ENCODE measurements at places on chromosomes 3 and 15.

GRCh38 chr3:151979906-151980305 lies 106.5 kb downstream of the SUCNR1 start:
- no peak overlapping the region for H3K27ac ChIP-seq
- peaks cover 5% of the 10 kb centered on the region for H3K4me1 ChIP-seq
- H3K27me3 ChIP-seq: no peaks in the 10 kb centered on the region

GRCh38 chr3:54773271-54773670 lies 154.6 kb downstream of the LRTM1 start:
- no peak overlapping the region for H3K27ac ChIP-seq
- no peaks in the 10 kb centered on the region for H3K27me3 ChIP-seq
- no peak overlapping the region for H3K4me3 ChIP-seq
- no peaks in the 10 kb centered on the region for H3K36me3 ChIP-seq

GRCh38 chr15:77966540-77967234 lies 110.8 kb downstream of the TBC1D2B start:
- peaks cover 2% of the 10 kb centered on the region for H3K36me3 ChIP-seq
- H3K27ac ChIP-seq: no peak overlapping the region
- no peaks in the 10 kb centered on the region for H3K4me1 ChIP-seq
- DNase-seq: peak; percentile 63
- H3K27me3 ChIP-seq: no peaks in the 10 kb centered on the region
- H3K4me3 ChIP-seq: no peak overlapping the region

GRCh38 chr3:126342991-126343648 lies 14.1 kb downstream of the KLF15 start:
- no peaks in the 10 kb centered on the region for H3K4me1 ChIP-seq
- no peak overlapping the region for H3K27ac ChIP-seq
- no peak for DNase-seq

GRCh38 chr3:151203051-151203420 lies at the start of gene GPR171:
GPR171 (minus strand) TSS chr3:151203216; CDS start chr3:151199386, 3,830 bp downstream.
- H3K27me3 ChIP-seq: peaks cover 2% of the 10 kb centered on the region
- peaks cover 49% of the 10 kb centered on the region for H3K36me3 ChIP-seq
- peak within 1 kb of the TSS; percentile 89 for H3K4me3 ChIP-seq
- H3K4me1 ChIP-seq: peaks cover 85% of the 10 kb centered on the region
- H3K27ac ChIP-seq: peak within 1 kb of the TSS; percentile 99
- DNase-seq: peak; percentile 68

GRCh38 chr15:97759363-97759762 lies 201.1 kb upstream of the ARRDC4 start:
- DNase-seq: no peak
- no peak overlapping the region for H3K27ac ChIP-seq
- H3K27me3 ChIP-seq: peaks cover 12% of the 10 kb centered on the region
- H3K4me1 ChIP-seq: no peaks in the 10 kb centered on the region
- H3K36me3 ChIP-seq: no peaks in the 10 kb centered on the region
- no peak overlapping the region for H3K4me3 ChIP-seq

DNA sequence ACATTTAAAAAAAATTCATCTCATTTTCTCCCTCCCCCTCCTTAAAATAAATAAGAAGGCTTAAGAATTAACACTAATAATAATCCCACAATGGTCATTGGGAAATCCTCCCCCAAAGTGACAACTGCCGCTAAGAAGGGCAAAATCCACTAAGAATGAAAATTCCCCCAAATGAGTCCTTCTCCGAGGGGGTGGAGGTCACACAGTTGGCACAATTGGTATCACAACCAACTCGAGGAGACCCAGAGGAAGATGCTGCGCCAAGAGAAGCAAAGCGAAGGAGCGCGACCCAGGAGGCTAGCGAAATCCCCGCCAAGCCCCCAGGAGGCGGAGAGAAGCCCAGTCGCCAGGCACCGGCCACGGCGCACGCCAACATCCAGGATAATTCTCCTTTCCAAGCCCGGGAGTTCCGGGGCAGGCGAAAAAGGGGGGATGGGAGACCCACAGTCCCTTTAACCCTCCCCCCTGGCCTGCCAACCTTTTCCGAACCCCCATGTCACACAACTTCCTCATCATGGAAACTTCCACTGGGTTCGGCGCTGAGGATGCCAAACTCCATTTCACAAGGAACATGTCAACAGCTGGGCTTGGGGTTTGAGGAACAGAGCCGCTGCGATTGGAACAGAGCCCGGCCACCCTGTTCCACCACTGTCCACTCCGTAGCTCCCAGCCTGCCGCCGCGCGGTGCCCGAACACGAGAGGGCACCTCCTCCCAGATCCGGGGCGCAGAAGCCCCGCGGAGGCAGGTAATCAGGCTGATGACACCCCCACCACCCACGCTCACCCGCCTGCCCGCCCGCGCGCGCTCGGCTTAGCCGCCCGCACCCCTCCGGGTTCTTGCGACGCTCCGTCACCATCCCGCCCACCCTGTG lies 668 bp downstream of the THRB start:
- peak overlapping the region; percentile 43 for H3K4me3 ChIP-seq
- H3K36me3 ChIP-seq: no peaks in the 10 kb centered on the region
- H3K27me3 ChIP-seq: peaks cover 46% of the 10 kb centered on the region
- no peak for DNase-seq

DNA sequence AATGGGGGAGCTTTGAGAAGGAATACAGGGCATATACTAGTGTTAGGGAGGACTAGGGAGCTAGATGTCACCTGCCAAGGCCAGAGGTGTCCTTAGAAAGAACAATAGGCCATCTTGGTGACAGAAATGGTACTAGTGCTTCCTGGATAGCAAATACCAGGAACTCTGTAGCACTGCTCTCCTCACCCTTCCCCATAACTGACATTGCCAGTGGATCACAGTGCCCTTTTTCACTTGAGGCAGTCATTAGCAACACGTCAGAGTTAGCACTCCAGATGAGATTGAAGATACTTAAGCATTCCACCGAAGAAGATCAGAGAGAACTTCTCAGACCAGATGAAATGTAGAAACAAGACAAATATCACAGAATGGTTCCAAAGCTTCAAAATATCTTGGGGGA lies 103.1 kb upstream of the PDZRN3 start:
- no peaks in the 10 kb centered on the region for H3K36me3 ChIP-seq
- H3K27me3 ChIP-seq: no peaks in the 10 kb centered on the region

GRCh38 chr15:28123408-28124023 lies 24.4 kb upstream of the OCA2 start:
- no peak overlapping the region for H3K27ac ChIP-seq
- DNase-seq: peak; percentile 57
- H3K4me3 ChIP-seq: no peak overlapping the region
- H3K4me1 ChIP-seq: no peaks in the 10 kb centered on the region
- H3K27me3 ChIP-seq: no peaks in the 10 kb centered on the region
- peaks cover 16% of the 10 kb centered on the region for H3K36me3 ChIP-seq

- no peaks in the 10 kb centered on the region for H3K36me3 ChIP-seq
- peaks cover 10% of the 10 kb centered on the region for H3K4me1 ChIP-seq
- no peak for DNase-seq
- H3K27me3 ChIP-seq: no peaks in the 10 kb centered on the region
- no peak overlapping the region for H3K4me3 ChIP-seq
- H3K27ac ChIP-seq: no peak overlapping the region
These were observed 52.9 kb downstream of the TLNRD1 start for GRCh38 chr15:81053621-81054020.

- no peak for DNase-seq
- peaks cover 1% of the 10 kb centered on the region for H3K36me3 ChIP-seq
- H3K27me3 ChIP-seq: peaks cover 2% of the 10 kb centered on the region
- peaks cover 7% of the 10 kb centered on the region for H3K4me1 ChIP-seq
- no peak overlapping the region for H3K27ac ChIP-seq
These were observed 835.4 kb upstream of the NR2F2 start for GRCh38 chr15:95494971-95495541.

DNA sequence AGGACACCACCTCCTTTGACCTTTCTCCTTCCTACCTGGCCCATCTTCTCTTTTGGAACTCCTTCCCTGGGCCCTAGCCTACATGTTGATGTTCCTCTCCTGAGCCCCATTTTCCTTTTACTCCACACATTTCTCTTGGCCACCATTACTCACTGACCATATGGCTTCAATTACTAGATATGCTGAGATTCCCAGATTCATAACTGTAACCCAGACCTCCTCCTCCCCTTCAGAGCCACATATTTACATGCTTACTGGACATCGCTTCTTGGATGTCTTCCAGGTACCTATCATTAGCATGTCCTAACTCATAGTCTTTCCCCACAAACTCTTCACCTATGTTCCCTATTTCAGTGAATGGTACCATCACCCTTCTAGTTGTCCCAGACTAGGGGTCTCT lies 24.4 kb upstream of the TRIM59 start:
- H3K4me1 ChIP-seq: no peaks in the 10 kb centered on the region
- no peak overlapping the region for H3K4me3 ChIP-seq
- H3K27me3 ChIP-seq: peaks cover 11% of the 10 kb centered on the region
- no peak for DNase-seq

GRCh38 chr15:46471096-46471495 lies 836.3 kb downstream of the SQOR start:
- DNase-seq: no peak
- no peak overlapping the region for H3K27ac ChIP-seq
- H3K36me3 ChIP-seq: no peaks in the 10 kb centered on the region
- H3K27me3 ChIP-seq: no peaks in the 10 kb centered on the region
- no peak overlapping the region for H3K4me3 ChIP-seq

DNA sequence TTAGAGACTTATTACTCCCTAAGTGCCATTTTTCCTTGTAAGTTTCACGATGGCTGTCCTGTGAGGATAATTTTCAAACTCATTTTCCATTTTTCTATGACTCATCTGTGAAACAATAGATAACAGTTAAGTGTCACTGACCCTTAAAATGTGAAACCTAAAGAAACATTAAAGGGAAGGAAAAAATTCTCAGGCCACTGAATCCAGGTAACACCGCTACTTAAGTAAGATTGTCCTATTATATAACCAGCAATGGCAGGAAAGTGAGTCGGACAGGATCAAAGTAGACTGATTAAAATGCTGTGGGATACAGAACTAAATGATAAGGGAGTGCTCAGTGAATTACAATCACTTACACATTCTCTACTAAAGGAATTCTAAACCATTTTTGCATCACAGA lies 12.4 kb downstream of the PLD1 start:
- H3K4me1 ChIP-seq: no peaks in the 10 kb centered on the region
- no peak overlapping the region for H3K4me3 ChIP-seq
- H3K27me3 ChIP-seq: peaks cover 7% of the 10 kb centered on the region
- H3K36me3 ChIP-seq: no peaks in the 10 kb centered on the region

GRCh38 chr3:6367171-6367570 lies 493.7 kb upstream of the GRM7 start:
- no peaks in the 10 kb centered on the region for H3K27me3 ChIP-seq
- no peak overlapping the region for H3K4me3 ChIP-seq
- no peak overlapping the region for H3K27ac ChIP-seq
- no peaks in the 10 kb centered on the region for H3K36me3 ChIP-seq
- no peak for DNase-seq

- peaks cover 6% of the 10 kb centered on the region for H3K27me3 ChIP-seq
- no peaks in the 10 kb centered on the region for H3K36me3 ChIP-seq
- DNase-seq: no peak
- H3K4me3 ChIP-seq: no peak overlapping the region
- no peak overlapping the region for H3K27ac ChIP-seq
- H3K4me1 ChIP-seq: no peaks in the 10 kb centered on the region
These were observed 214.2 kb downstream of the IL20RB start for GRCh38 chr3:137171834-137172603.

DNA sequence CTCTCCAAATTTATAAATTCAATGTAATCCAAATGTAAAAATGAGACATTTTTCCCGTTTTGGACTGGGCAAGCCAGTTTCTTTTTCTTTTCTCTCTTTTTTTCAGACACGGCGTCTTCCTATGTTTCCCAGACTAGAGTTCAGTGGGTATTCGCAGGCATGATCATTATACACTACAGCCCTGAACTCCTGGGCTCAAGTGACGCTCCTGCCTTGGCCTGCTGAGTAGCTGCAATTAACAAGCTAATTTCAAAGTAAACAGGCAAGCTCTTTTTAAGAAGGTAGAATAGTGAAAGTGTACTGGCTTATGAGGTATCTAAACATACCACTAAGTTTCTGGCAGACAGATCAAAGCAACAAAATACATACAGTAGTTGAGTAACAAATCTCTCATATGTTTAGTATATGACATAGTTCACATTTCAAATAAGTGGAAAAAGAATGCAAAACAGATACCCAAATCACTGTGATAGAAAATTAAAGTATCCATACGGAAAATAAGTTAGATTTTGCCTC lies 13.5 kb downstream of the HIGD1A start:
- H3K4me3 ChIP-seq: no peak overlapping the region
- H3K36me3 ChIP-seq: peaks cover 34% of the 10 kb centered on the region
- no peak for DNase-seq
- no peak overlapping the region for H3K27ac ChIP-seq
- no peaks in the 10 kb centered on the region for H3K4me1 ChIP-seq

DNA sequence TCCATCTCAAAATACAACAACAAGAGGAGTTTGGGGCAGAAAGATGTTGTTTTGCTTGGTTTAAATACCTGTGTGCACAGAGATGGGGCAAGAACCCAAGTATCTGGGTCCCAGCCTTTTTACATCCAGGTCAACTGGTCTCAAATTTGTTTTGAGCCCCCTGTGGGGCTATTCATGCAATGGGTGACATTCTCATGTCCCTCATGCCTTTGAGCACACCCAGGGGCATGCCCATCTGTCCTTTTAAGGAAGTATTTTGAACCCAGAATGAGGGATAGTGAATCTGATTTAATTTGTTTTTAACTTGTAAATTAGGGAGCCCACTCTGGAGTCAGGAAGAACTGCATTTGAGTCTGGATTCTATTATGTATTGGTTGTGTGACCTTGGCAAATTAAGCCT lies 14.8 kb downstream of the ABCF3 start:
- no peak for DNase-seq
- H3K4me1 ChIP-seq: no peaks in the 10 kb centered on the region
- peaks cover 5% of the 10 kb centered on the region for H3K27me3 ChIP-seq
- no peak overlapping the region for H3K4me3 ChIP-seq
- no peaks in the 10 kb centered on the region for H3K36me3 ChIP-seq

DNA sequence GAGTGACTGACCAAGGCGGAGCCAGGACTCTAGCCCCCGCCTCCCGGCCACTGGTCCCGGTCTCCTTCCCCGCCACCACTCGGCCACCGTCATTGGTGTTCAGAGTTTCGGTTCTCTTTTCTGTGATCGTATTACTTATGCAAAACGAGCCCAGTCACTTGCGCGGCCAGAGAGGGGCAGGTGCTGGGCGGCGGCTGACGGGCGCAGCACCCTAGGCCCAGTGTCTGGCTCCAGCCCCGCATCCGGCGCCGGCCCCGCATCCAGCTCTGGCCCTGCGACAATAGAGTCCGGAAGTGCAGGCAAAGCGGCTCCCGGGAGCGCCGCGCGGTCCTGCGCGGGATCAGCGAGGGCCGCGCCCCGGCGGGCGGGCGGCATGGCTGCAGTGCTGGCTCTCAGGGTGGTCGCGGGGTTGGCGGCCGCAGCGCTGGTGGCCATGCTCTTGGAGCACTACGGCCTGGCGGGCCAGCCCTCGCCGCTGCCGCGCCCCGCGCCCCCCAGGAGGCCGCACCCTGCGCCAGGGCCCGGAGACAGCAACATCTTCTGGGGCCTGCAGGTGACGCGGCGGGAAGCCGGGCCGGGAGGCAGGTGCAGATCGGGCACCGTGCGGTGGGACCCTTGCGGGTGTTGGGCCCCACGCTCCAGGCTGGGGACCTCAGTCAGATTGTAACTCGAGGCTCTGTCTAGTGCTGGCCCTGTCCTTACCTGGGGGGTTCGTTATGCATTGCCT lies at the start of gene TMEM62:
TMEM62 (plus strand) TSS at position 157 of the 727 bp plus-strand sequence; CDS start at position 374, 217 bp downstream.
- no peaks in the 10 kb centered on the region for H3K27me3 ChIP-seq
- H3K4me3 ChIP-seq: peak within 1 kb of the TSS; percentile 86
- DNase-seq: peak; percentile 78
- H3K4me1 ChIP-seq: peaks cover 27% of the 10 kb centered on the region
- H3K27ac ChIP-seq: peak within 1 kb of the TSS; percentile 86

Data from activated naive CD8-positive, alpha-beta T cell treated with anti-CD3 and anti-CD28 coated beads, Interleukin-2, amount 50 U/mL, for 24 hours (primary cell).